ENCODE measurements at places on chromosomes 3 and 15.

DNA sequence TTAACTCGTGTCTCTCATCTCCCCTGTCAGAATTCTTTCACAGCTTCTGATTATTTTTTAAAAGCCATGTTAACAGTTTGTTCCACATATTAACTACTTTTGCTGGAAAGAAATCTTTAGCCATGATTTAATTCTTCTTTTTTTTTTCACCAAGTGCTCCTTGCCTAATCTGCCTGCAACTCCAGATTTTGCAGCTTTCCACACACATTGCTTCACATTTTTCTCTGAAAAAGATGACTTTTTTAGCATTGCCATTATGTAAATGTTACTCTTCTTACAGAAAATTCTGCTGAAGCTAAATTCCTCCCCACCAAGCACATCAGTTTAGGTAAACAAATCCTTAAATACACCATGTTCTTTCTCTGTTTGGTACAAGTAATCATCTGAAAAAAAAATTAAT is 23.4 kb upstream of the PPARG start:
- ATAC-seq: no peak

DNA sequence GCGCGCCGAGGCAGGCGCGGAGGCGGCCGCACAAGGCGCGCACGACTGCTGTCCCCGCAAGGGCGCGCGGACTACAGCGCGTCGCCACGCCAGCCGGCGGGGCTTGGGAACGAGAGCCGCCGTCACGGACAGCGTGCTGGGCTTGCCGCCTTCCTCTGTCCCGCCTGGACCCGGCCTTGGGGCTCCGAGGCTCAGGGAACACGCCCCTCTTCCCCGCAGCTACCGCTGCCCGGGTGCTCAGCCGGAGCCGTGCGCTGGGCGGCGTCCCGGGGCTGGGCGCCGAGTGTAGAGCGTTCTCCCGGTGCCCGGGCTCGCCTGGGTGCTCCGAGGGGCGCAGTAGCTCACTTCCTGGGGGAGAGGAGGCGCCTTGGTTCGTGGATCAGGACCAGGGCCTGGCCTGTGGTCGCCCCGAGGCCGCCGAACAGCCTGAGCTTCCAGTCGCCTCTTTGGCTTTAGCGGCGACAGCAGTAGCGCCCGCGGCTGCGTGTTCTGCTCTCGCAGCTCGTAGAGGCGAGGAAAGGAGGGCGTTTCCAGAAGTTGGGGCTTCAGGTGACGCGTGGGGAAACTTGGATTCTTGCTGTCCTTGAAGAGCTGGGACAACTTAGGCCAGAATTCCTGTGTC is 226.7 kb upstream of the C2CD4B start:
- peak; percentile 32 for ATAC-seq

DNA sequence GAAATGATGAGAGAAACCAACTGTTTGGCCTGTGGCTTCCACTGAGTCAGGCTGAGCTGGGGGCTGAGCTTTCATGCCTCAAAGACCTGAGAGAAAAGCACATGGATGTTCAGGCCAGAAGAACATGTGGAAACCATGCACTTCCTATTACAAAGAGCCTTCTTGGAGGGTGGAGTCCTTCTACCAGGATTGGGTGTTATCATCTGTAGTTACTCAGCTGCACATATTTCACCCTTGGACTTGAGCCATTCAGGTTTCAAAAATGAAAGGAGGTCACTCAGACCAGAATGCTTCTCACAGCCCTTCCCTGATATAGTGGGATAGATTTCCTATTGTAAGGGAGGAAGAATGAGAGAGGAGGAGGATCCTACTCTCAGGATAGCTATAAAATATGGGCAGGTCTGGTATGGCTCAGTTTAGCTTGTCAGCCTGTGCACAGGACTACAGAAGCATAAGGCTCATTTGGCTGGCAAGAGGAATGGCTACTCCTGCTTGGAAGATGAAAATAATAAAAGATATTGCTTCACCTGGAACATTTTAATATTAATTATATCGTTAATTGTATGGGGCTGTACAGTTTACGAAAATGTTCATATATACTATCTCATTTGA is 173.6 kb upstream of the TMC3 start:
- no peak for ATAC-seq

DNA sequence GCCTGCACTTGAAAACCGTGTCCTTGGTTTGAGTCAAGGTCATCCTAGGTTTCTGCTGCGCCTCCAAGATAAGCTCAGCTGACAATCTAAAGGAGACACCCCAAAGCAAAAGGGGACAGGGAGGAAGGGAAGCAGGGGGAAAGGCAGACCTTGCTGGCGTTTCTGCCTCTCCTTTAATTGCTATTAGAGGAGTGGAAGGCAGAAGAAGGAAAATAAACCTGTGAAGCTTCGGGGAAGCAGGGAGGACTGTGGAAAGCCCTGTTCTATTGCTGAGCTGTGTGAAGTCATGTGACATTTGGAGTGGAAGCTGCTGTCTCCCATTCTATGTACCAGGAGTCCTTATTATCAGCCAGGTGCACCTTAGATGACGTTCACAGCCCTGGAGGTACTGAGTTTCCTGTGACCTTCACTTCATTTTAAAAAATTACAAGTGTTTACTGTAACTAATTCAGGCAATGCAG is 21.5 kb upstream of the CHD2 start:
- ATAC-seq: no peak

GRCh38 chr3:45078910-45079522 is 52.9 kb downstream of the CLEC3B start:
- ATAC-seq: no peak

- no peak for ATAC-seq
These were observed 9.9 kb downstream of the ALDH1A3 start for GRCh38 chr15:100889385-100890050.

DNA sequence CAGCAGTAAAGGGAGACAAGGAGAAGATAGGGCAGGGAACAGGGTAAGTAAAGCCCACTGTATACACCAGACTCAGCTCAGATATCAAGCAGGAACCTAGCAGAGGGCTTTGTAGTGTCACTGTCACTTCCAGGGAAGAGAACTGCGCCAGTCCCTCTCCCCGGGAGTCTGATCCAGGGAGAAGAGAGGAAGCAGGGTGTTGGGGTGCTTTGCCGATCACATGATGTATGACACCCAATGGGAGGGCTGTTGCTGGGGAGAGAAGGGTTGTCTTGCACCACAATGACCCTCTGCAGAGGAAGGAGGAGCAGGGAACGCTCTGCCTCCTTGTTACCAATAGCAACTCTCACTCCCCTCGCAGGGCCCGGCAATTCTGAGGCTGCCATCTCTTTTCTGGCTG is 147.2 kb upstream of the SLC2A2 start:
- no peak for ATAC-seq

DNA sequence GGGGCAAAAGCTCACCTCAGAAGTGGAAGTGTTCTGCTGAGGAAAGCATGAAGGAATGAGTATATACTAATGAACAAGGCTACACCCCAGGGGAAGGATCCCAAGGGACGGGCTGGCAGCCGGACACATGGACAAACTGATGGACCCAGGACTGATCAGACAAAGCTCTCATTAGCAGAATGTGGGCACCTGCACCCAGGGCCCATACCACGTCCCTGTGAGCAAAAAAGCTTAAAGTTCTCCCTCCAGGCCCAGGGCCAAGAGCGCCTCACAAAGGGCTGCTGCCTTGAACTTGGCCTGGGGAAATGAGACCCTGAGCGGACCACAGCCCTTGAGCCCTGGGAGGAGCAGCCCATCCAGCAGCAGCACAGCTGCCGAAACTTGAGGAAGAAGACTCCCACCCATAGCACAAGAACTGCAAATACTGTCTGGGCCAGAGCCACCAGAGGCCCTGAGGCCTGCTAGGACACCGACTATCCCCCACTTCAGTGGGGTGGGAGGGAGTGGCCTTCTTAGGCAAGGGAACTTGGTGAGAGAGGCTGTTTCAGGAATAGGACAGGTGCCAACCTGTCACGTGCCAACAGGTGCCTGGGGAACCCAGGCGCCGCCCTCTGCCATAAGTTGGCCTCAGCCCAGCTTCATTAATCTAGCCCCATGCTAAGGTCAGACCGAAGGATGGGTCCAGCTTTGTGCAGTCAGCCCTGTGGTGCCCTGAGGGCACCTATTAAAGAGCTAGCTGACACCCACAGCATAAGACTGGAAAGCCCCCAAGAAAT is 2.3 kb upstream of the GMPPB start:
- ATAC-seq: no peak
